ENCODE measurements at places on chromosomes 5 and 9.
A peak's percentile ranks its signal among the peaks of the same experiment; 100 is the strongest.

DNA sequence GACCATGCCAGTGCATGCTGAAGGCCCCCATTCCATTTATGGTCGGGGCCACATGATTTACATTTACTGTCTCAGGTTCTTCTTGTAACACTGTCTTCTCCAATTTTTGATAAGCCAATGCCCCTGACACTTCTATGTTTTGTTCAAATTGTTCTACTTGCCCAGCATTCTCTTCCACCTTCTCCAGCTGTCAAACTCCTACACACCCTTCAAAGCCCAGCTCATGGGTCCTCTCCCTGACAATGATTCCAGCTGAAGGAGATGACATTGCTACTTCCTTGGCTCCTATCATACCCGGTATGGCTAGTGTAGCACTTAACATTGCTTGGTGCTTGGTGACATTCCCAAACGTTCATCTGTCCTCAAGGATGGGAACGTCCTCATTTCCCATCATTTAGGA lies 41.1 kb upstream of the KCNMB1 start:
- DNase-seq: no peak

DNA sequence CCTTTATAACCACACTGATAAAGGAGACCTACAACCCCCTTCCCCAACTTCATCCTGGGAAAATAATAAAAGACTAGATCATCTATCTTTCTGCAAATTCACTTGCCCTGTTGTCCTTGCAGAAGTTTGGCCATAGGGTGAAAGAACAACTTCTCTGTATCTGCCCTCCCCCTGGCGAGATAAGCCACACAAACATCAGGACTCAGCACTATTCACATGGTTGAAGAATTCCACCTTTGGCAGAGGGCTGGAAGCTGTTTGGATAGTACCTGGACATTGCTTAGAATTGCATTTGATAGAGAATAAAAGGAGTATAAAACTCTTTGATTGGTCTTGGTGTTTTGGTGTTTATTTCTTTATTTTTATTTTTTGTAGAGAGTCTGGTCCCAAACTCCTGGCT lies 16.9 kb downstream of the FAM151B start:
- DNase-seq: no peak

- peak; percentile 42 for DNase-seq
Observed at GRCh38 chr5:132203464-132203818, 24.2 kb downstream of the P4HA2 start.

DNA sequence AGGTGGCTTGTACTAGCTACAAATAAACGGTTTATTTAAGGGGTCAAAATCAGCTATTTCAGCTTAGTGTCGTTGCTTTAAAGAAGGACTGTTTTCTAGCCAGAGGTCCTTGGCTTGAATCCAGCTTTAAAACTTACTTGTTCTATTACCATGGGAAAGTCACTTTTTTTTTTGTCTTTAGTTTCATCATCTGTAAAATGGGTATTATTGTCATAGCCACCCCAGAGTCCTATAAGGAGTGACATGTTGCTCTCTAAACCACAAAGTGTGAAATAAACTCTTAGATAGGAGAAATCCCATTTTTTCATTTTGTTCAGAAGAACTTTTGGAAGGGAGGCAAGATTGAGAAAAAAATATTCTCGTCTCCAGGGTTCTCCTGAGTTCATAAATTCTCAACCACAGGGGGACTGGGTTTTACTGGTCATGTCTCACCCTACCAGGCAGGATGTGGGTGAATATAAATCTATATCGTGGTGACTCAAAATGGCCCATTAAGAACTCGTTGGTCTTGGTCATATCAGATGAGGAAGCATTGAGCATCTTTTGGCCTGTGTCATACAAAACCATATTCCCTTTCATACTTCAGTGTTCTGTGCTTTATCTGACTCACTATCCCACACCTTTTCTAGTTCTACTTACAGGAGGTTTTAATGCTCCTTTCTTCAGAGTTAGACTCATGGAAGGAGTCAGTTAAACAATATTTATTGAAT lies 202.7 kb upstream of the NR3C1 start:
- DNase-seq: peak; percentile 83

DNA sequence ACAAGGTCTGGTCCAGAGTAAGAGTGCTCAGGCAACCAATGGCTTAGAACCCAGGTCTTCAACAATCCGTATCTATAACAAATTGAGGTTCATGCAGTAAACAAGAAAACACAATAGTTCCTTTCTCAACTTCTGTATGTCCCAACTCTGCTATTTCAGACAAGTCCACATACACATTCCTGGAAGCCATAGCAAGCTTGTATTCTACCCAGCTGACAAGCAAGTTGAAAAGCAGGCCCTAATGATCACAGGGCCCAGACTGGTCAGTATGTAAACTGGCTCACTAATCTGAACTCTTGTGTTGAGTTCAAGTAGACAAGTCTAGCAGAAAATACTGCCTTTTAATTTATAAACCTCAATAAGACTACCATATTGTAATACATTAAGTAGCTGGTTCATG lies 26.9 kb downstream of the FNIP1 start:
- no peak for DNase-seq

GRCh38 chr5:150774145-150774544 lies 4.4 kb upstream of the SMIM3 start:
- DNase-seq: peak; percentile 88

DNA sequence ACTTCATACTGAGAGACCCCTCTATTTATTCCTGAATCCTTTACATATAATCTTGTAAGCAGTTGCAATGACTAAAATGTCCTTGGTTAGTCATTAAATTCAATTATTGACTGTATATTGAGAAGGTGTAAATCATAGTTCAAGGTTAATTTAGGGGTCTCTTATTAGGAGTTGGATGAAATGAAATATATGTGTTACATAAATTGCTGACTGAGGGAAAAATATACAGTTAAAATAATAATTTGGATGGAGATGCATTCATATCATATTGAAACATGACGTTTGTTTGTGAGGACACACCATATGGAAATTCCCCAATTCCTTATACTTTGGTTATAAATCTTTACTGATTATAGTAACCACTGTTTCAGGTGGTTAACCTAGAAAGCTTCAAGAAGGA lies 430.6 kb downstream of the PDE4D start:
- DNase-seq: no peak

DNA sequence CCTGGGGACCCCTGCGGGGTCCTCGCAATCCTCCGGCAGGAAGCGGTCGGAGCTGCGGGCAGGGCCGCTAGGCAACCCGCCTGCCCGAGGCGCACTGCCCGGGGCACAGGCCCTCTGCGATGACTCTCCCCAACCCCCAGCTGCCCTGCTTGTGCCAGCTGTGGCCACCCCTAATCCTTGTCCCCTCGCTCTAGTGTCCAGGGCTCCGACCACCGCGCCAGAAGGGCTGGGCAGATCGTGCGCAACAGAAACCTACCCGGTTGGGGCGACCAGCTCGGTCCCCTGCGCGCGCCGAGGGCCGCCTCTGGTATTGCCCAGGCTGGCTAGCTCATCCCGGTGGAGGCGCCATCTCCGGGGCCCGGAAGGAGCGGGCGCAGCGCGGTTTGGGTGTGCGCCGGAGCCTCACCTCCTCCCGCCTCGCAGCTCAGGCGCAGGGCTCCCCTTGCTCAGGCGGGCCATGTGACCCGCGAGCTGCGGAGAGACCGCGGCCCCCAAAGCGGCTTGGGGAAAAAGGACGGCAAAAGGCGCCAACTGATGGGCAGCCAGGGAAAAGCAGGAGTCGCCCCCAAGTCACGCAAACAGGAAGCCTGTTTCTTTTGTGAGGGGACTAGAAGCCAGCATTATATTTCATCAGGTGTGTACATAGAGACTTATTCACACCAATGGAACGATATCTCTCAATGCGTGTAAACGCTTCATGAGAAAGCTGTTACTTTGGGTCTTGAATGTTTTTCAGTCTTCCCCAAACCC lies 46.8 kb upstream of the RNF20 start:
- DNase-seq: peak; percentile 81

DNA sequence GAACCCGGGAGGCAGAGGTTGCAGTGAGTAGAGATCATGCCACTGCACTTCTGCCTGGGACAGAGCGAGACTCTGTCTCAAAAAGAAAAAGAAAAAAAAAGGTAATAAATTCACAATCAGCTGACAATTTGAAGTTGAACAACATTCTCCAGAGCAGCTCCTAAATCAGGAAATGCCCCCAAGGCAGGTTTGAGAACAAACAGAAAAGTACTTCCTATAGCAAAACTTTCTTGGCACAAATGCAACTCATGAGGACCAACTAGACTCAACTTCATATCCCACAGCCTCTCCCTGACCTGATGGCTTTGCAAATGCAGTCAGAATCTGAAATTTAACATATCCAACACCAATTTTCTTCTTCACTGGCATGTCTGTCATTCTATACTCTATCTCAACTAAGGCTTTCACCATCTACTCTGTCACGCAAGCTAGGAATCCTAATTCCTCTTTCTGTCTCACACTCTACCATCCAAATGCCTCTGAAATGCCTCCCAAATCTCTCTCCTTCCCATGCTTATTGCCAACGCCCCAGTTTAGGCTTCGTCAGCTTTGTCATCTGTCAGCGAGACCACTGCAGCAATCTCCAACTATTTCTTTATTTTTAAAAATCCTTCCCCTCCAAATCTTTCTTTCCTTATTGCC lies 113.3 kb downstream of the MAPKAP1 start:
- no peak for DNase-seq

GRCh38 chr9:108053555-108054061 lies 564.0 kb upstream of the KLF4 start:
- DNase-seq: peak; percentile 76

- DNase-seq: peak; percentile 19
Observed at GRCh38 chr9:79014929-79015699, 556.7 kb upstream of the TLE4 start.

GRCh38 chr9:123769719-123770118 lies 160.2 kb downstream of the DENND1A start:
- DNase-seq: no peak
